Brain (organoid and tissue), 16 donors: ENCODE measurements at places on chromosomes 4 and X.

GRCh38 chr4:141473952-141474351 is 162.4 kb upstream of the IL15 start:
- no peak for DNase-seq

DNA sequence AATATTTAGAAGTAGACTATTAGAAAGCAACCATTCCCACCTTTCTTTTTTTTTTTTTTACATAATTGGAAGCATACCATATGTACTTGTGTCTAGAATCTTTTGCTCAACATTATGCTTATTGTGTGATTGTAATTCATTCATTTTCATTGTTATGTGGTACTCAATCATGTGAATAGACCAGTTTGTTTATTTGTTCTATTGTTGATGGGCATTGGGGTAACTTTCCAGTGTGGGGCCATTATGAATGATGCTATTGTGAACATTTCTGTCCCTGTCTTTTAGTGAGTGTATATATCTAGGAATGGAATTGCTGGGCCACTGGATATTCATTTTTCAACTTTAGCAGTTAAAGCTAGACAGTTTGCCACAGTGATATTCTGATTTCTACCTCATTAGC is 62.5 kb upstream of the MCUB start:
- no peak for DNase-seq

- DNase-seq, result no peak
Observed at GRCh38 chr4:61614231-61614630, 414.1 kb downstream of the ADGRL3 start.

DNA sequence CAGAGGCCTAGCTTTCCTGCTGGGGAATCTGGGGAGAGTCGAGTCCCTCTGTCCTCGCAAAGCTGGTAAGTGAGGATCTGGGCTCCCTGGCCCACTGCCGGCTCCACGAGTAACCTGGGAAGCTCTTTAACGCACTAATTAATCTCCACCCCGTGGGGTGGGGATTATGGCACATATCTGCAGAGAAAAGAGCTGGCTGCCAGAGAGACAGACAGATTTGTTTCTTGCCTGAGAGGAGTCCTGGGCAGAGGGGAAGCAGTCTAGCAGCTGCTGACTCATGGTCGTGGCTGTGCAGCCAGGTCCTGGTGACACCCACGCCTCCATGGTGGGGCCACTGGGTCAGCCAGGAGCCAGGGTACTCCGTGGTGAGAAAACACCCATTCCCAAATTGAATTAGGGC is 14.0 kb downstream of the SORCS2 start:
- DNase-seq, result peak; percentile 53

- no peak for DNase-seq
Observed at GRCh38 chr4:7733801-7734650, 205.6 kb downstream of the AFAP1 start.

DNA sequence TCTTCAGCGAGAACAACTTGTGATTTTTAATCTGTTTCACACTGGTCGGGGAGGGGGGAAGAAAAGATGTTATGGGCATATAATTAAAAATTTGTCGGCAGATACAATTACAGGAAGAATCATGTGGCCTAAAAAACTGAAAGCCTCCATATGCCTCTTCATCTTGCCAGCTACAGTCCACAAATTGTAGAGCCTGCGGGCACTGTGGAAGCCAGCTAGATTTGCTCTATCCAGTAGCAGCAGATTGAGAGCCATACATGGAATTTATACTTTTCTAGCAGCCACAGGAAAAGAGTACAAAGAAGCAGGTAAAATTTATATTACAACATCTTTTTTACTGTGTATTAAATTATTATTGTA is 147.3 kb downstream of the TBL1X start:
- DNase-seq, result peak; percentile 33

DNA sequence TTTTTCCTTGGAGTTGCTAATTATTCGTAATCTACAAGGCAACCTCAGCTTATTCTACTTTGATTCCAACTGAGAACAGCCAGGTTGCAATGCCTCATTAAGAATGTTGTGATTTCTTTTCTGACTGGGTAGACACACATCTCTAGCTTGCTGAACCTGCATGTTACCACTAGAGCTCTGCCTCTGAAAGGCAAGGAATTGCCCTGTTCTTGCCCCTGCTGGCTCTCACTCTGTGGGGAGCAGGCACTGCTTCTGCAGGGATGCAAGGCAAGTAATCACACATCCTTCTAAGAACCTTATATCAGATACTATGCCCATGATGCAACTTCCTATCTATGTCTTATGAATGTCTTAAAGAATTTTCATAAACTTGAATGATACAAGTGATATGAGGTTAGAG is 503.2 kb downstream of the PACRGL start:
- DNase-seq, result no peak
